ENCODE measurements at places on chromosomes 3 and 15. TPM values are rescaled to one million over a fixed set of nuclear protein-coding genes. Genes with fewer than 3 reads are reported as not detected.

Gene P2RY14
- not detected for total RNA-seq

DNA sequence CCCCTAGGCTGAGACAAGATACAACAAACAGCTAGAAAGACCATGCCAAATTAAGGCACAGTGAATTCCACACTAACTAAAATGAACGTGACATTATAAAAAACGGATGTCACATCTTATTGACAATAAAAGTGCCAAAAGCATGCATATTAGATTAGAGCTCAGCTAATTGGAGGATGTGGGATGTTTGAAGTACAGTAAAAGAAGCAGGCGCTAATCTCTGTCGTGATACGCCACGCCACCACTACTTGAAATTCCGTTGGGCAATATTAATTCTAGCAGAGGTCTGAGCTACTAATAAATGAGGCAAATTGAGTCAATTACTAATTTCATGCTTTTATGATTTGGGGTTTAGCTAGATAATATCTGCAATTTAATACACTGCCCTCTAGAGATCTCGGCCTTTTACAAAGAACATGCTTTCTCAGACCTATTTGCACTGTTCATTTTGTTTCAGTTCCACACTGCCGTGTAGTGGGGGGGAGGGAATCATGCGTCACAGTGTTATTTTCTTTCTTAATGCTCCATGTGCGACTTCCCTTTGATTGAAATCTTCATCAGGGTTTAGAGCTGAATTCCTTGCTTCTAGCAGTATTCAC is 52.9 kb upstream of the ROBO2 start:
- H3K4me3 ChIP-seq: no peak overlapping the region
- H3K27me3 ChIP-seq: no peaks in the 10 kb centered on the region
- H3K4me1 ChIP-seq: peaks cover 3% of the 10 kb centered on the region
- no peaks in the 10 kb centered on the region for H3K36me3 ChIP-seq

- peaks cover 9% of the 10 kb centered on the region for H3K4me1 ChIP-seq
- no peaks in the 10 kb centered on the region for H3K27me3 ChIP-seq
- H3K27ac ChIP-seq: no peak overlapping the region
- no peak for DNase-seq
- no peak overlapping the region for H3K4me3 ChIP-seq
These were observed 257.4 kb upstream of the CBLB start for GRCh38 chr3:106126067-106126845.

- H3K36me3 ChIP-seq: peaks cover 2% of the 10 kb centered on the region
- DNase-seq: no peak
- peaks cover 11% of the 10 kb centered on the region for H3K4me1 ChIP-seq
- no peak overlapping the region for H3K4me3 ChIP-seq
- no peaks in the 10 kb centered on the region for H3K27me3 ChIP-seq
These were observed 94.3 kb upstream of the RNF7 start for GRCh38 chr3:141643796-141644195.

Measured in progenitor cell of endocrine pancreas (in vitro differentiated cells).